T-cell (primary cell): ENCODE measurements at places on chromosomes 7 and 10.

DNA sequence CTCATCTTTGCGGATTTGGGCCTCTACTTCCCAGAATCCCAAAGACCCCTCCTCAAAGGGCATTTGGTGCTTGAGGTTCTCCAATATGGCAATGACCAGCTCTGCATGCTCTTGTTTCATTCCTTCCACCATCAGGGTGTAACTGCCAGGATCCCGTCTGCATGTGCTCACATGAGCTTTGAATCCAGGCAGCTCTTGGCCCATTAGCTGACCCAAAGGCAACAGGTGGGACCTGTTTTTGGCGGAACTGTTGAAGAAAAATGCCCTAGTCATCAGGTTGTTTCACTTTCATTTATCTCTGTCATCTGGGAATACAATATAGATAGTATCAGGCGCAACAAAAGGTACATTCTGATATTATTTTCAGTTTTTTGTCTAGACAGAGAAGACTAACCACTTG, 159.1 kb upstream of the TCF7L2 start:
- DNase-seq: no peak

- DNase-seq: no peak
These were observed 422.8 kb upstream of the ZMIZ1 start for GRCh38 chr10:78645975-78646374.

- no peak for DNase-seq
These were observed 19.6 kb downstream of the GRID1 start for GRCh38 chr10:86346799-86347665.

DNA sequence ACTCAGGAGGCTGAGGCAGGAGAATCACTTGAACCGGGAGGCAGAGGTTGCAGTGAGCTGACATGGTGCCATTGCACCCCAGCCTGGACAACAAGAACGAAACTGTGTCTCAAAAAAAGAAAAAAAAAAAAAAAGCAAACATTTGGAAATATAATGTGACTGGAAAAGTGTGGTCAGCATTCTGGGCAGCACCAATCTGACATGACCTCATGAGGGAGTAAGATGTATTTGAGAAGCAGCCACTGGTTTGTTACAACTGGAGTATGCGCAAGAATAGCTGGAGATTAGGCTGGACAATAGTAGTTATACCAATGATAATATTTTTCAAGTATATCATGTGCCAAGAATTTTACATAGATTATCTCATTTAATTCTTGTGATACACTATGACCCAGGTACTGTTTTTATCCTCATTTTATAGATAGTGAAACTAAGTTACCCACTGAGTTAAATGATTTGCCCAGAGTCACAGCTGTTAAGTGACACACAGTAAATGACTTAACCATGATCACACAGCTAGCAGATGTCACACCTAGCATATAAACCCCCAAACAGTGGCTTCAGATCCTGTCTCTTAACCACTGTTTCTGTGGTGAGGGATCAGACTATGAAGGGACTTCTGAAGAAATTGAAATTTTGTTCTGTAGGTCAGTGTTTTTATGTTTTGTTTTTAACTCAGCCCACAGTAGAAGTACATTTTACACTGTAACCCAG, 11.1 kb downstream of the MCU start:
- DNase-seq: no peak

GRCh38 chr7:98674461-98674860, 57.4 kb downstream of the NPTX2 start:
- no peak for DNase-seq
